ENCODE measurements at places on chromosomes 4 and X.

GRCh38 chr4:62618042-62618441, 1417.9 kb downstream of the ADGRL3 start:
- DNase-seq, result no peak

DNA sequence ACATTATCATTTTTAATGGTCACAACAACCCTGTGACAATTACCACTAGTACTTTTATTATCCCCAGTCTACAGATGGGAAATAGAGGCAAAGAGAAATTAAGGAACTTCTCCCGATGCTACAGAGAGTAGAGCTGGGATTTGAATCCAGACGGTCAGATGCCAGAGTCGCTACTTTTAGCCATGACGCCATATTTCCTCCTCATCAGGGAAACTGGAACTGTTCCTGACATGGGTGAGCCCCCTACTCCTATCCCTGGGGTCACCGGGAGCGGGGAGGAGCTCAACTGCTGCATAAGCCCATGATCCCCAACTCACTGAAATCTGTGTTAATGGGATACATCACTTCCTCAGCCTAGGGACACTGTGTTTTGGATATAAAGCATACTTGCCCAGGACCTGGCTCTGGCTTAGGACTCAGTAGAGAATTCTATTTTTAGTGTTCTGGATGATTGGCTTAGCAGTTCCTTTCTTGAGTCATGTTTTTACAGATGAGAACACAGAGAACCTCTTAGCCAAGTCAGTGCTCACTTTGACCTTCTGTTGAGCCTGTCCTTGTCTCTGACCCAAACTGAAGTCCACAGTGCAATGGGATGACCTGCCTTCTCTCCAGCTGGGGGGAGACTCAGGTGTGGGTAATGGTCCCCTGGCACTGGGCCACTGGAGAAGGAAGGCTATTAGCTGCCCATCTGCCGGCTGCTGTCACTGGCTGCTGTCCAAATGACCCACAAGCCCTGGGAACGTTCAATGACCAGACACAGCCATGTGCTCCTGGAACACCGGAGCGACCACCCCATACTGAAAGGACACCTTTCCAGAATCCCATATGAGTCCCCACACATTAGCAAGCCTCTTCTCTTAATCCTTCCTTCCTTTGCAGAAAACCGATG, 90.8 kb upstream of the SHISA3 start:
- no peak for DNase-seq

DNA sequence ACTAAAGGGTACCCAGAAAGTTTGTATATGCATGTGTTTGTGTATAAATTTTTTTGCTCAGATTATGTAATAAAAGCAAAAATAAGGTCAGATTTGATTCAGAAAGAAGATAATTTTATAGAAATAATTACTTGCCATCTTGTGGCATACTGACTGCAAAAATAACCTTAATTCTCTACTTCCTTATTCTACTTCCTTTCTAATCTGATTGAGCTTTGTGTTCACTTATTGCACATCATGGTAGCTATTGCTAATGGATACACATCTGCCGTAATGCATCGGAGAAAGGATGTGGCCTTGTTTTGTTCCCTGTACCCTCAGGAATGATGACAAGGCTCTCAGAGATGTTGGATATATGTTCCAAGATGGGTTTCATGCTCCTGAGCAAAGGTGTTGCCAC, 10.5 kb upstream of the GNPDA2 start:
- DNase-seq, result no peak

DNA sequence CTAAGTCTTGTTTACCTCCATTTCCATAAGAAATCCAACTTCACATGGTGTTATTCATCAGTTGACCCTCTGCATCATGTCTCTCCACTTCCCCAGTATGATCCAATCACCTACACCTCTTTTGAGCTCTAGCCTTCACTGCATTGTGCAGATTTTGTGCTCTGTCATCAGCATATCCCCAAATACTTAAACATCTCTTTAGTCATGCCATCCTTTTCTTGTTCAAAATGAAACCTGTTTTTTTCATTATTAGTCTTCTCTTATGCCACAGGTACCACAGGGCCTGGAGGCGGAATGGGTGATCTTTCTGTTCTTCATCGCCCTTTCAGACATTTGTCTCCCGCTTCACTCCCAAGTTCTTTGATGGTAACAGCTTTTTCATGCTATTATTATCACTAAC, 382.7 kb upstream of the GALNTL6 start:
- DNase-seq, result no peak

DNA sequence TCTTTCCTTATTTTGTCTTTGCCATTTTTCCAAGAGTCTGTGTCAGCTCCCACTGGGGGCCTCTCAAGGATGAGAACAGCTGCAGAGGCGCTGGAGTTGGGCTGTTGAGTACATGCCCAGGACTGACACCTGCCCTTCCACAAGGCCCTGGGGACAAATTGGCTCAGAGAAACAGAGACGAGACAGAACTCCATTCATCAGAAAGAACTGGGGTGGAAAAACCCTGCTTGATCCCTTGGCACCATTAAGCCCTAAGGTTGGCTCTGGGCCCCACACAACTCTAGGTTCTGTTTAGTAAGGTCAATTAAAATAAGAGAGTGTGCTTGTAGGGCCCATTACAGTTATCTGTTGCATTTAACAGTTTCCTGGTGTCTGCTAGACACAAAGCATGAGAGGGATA, 63.6 kb downstream of the DCX start:
- no peak for DNase-seq

- DNase-seq, result no peak
Observed at GRCh38 chrX:14896273-14896672, 23.1 kb downstream of the MOSPD2 start.

GRCh38 chrX:23792861-23793553, 10.0 kb downstream of the SAT1 start:
- no peak for DNase-seq

DNA sequence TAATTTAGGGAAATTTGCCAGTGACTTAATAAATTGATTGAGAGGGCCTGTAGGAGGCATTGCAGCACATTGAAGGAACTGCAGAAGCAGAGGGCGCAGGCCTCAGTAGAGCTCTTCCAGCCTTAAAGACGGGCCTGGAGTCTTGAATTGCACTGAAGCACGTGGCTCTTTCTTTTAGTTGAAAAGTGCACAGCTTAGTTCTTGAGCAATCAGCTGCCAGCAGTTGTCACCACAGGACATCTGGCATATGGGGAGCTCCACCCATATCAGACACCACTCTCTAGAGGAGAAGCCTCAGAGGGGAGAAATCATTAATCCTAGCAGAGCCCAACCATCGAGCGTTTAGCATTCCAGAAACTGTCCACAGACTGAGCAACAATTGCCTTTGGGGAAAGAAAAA, 16.0 kb upstream of the FGF16 start:
- DNase-seq, result peak; percentile 34

GRCh38 chrX:63718010-63718694, 66.9 kb downstream of the ARHGEF9 start:
- no peak for DNase-seq

GRCh38 chrX:36575670-36576069, 432.5 kb upstream of the FAM47C start:
- no peak for DNase-seq

DNA sequence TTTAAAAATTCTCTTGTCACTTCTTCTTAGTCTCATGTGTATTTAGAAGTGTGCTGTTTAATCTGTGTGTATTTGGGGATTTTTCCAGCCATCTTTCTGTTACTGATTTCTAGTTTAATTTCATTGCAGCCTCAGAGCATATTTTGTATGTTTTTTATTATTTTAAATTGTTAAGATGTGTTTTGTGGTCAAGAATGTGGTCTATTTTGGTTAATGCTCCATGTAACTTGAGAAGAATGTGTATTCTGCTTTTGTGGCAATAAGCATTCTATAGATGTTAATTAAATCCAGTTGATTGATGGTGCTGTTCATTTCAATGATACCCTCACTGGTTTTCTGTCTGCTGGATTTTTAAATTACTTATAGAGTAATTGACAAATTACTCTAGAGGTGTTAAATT, 38.9 kb downstream of the ANXA10 start:
- DNase-seq, result no peak

DNA sequence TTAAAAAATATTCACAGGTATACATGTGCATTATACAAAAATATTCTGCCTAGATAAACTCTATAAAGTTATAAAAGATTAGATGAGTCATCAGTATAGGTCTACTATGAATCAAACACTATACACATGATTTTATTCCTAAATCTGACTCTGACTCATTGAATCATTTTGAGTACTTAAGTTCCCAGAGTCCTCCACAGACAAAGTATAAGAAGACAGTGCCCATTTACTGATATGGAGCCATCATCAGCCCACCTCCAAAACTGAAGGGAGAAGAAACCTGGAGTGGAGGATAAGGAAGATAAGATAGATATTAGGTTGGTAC, 28.7 kb upstream of the ANTXR2 start:
- no peak for DNase-seq

DNA sequence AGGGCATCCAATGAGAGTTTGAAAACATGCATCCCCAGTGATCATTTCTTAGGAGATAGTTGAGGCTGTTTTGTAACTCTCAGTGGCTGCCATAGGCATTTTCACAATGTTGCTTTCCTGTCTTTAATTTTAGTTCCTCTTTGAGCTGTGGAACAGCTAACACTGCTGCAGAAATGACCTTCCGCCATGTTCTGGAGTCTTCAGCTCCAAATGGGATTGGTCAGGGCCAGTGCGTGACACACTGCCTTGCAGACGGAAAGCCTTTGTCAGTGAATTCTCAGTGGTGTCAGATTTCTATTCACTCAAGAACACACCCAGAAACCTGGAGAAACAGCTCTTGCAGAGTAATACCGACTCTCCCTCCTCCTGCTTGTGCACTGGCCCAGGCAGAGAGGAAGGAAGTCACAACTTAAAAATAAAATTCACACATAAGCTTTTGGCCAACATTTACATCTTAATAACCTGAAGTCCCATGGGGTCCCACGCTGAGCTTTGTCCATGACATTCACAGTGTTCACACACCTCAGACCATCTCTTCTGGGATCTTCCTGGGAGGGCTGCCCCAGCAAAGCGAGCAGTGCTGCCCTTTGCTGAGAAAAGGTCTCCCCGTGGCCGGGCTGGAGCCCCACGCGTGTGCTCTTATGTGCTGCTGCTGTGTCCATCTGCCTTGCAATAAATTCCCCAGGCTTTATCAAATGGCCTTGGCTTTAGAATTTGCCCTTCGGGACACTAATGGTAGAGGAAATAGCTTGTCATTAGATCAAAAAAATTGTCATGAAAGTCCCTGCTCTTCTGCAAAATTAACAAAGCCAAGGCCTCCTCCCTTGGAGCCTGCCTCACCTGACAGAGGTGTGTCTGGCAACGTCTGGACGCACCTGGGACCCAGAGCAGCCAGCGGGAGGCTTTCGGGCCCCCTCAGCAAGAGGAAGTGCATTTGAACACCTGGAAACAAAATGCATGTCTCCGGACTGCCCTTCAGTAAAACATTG, 126.8 kb downstream of the IRF2 start:
- peak; percentile 11 for DNase-seq

GRCh38 chrX:135185795-135186443, 14.7 kb upstream of the CT55 start:
- DNase-seq, result peak; percentile 3

DNA sequence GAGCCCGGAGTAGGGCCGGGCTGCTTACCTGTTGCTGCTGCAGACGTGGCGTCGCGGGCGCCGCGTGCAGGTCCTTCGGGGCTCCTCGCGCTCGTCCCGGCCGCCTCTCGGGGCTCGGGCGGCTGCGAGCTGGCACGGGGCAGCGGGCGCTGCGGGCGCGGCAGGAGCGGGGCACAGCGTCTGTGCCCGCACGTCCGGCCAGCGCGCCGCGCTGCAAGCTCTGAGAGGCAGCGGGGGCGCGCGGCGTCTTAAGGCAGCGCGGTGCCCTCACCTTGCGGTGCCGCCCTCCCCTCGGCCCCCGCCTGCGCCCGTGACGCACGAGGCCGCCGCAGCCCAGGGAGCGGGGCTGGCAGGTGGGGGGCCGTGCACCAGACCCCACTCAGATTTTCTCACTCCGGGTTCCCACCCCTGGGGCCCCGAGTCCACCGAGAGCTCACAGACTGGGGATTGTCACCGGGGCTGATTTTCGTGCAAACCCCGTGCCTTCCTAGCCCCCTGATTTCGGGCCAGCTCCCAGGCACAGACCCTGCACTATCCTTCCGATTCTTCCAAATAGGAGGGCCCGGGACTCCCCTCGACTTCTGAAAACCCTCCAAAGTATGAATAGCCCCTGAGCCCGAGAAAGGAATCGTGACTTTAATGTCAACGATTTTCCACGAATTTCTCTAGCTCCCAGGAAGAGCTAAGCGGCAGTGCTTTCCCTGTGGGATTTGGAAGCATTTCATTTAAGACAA, at the start of gene GPR101:
Gene GPR101, minus strand, starts transcription at position 222 of the 734 bp plus-strand sequence. CDS start 2,321 bp downstream, outside the sequence.
- no peak for DNase-seq

DNA sequence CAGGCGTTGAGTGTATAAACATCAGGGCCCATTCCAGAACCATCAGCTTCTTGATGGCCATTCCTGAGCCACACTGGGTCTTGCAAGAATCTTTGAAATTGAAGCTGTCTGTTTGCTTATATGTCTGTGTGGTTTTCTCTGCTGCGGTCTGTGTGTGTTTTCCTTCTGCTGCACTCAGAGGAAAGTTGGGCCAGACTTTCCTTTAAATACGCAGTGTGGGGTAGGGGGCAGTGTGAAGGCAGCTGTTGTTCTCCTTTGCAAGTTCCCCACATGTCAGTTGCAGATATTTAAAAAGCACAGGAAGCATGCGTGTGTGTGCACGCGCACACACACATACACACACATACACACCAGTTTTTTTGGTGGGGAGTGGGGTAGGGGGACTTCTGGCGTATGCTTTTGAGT, 32.1 kb downstream of the CCKAR start:
- DNase-seq, result peak; percentile 32

- no peak for DNase-seq
Observed at GRCh38 chr4:19728773-19729172, 522.9 kb upstream of the SLIT2 start.

DNA sequence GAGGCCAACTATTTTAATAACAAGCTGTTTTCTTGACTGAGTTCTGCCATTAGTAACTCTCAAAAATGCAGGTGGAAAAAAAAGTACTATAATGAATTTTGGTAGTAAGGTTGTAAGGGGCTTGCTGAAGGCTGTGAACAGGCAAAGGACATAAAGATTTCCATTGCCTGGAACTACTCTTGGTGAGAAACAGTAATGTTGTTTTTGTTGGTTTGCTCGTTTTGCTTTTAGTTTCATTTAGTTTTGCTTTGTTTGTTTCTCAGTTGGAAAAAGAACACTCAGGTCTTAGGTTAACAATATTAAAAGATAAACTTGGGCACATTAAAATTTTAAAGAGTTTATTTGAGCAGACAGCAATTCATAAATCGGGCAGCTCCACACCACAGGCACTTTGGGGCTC, 824.5 kb upstream of the HTR2C start:
- no peak for DNase-seq

GRCh38 chr4:136505020-136505419, 1027.3 kb downstream of the PCDH18 start:
- peak; percentile 1 for DNase-seq

- DNase-seq, result no peak
Observed at GRCh38 chr4:23169608-23170311, 477.0 kb downstream of the GBA3 start.

DNA sequence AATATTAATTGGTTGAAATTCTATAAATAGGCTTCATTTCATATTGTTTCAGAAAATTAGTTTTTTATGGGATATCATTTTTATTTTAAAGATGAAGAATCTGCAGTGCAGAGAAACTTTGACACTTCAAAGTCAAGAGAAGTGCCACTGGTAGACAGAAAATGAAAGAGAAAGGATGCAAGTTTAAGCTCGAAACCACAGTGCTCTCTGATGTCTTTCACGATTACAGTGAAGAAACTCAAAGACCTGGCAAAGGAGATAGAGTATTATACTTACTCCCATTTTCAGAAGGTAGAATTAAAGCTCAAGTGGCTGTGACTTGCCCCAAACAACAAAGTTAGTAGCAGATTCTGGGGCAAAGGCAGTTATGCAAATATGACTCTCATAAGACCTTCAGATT, 745.4 kb downstream of the TECRL start:
- DNase-seq, result no peak

- no peak for DNase-seq
Observed at GRCh38 chr4:2742823-2743517, 13.2 kb downstream of the TNIP2 start.
